ENCODE measurements at places on chromosomes 12 and 14.

DNA sequence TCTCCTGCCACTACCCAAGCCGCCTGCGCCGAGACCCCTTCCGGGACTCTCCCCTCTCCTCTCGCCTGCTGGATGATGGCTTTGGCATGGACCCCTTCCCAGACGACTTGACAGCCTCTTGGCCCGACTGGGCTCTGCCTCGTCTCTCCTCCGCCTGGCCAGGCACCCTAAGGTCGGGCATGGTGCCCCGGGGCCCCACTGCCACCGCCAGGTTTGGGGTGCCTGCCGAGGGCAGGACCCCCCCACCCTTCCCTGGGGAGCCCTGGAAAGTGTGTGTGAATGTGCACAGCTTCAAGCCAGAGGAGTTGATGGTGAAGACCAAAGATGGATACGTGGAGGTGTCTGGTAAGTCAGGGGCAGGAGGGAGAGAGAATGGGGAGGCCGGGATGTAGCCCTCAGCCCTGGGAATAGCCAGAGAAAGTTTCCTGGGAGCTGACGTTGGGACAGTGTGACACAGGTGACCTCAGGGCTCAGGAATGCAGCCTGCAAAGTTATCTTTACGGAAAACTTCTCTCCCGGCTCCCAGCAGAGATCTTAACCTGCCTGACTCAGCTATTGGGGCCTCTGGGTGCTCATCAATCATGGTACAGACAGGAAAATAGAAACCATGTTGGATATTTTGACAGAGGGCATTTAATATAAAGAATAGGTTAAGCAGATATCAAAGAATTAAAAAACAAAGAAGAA lies 747 bp downstream of the HSPB8 start:
- H3K27me3 ChIP-seq: peaks cover 3% of the 10 kb centered on the region
- H3K4me3 ChIP-seq: no peak overlapping the region
- no peaks in the 10 kb centered on the region for H3K36me3 ChIP-seq
- H3K27ac ChIP-seq: no peak overlapping the region
- DNase-seq: no peak

DNA sequence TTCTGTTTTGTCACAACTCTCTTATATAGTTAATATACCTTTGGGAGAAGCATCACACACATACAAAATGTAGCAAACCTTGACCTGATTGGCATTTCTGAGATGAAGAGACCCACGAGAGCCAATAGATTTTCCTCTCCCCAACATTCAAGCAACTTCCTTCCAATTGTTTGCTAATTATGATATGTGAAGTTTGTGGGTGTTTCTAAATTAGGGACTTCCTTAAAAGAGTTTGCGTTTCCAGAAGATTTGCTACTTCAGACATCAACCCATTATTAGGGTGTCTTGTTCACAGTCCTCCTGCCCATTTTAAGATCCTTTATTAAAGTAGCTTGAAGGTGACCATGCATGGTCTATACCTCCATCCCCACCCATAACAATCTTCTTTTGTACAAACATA lies 9.4 kb downstream of the AICDA start:
- H3K36me3 ChIP-seq: no peaks in the 10 kb centered on the region
- H3K27ac ChIP-seq: no peak overlapping the region
- H3K4me3 ChIP-seq: no peak overlapping the region
- H3K4me1 ChIP-seq: no peaks in the 10 kb centered on the region

DNA sequence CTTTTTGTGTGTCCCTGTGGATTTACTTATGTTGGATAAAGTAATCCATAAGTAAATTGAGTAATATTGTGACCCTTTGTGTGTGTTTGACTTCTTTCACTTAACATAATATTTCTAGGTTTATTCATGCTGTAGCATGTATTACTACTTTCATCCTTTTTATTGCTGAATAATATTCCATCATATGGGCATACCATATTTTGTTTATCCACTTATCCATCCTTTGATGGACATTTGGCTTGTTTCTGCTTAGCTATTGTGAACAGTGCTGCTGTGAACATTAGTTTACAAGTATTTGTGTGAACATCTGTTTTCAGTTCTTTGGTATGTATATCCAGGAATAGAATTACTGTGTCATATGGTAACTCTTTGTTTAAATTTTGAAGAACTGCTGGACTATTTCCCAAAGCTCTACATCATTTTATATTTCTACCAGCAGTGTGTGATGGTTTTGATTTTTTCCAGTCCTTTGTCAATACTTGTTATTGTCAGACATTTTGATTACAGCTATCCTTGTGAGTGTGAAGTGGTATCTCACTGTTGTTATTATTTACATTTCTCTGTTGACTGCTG lies 25.2 kb downstream of the G2E3 start:
- no peaks in the 10 kb centered on the region for H3K27me3 ChIP-seq
- H3K36me3 ChIP-seq: peaks cover 15% of the 10 kb centered on the region
- H3K27ac ChIP-seq: no peak overlapping the region
- no peak overlapping the region for H3K4me3 ChIP-seq
- no peaks in the 10 kb centered on the region for H3K4me1 ChIP-seq

DNA sequence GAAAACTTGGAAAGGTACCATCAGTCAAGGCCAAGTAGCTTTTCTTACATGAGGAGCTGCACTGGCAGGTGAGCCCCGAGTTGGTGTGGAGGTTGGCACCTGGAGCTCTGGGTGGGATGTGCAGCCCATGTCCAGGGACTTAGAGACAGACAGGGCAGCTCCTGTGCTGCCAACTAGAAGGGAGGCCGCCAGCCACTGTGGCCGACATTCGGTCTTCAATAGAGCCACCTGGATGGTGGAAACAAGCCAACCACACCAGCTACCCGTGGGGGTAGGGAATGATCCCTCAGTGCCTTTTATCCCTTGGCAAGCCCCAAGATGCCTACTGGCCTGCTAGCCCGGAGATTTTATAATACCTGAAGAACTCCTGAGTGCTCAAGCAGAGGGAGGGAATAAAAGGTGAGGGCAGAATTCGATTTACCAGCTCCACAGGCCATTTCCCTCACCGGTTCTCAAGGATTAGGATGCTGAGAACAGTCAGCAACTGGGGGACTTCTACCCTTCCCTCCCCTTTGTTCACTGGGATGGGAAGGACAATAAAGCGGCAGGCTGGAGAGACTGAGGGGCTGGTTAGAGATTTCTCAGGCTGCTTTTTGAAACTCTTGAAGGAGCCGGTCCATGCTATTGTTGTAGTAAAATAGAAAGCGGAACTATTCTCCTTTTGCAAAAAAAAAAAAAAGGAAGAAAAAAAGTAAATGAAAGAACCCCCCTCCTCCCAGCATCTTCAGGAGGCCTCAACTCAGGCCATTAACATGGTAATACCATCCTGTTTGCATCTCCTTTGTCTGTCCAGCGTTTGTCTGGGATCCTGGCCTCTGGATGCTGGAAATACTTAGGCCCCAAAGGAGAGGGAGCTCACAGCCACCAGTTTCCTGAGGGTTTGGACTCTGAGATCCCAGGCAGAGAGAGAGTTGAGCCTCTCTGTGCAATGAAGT lies 321.6 kb downstream of the ZFP36L1 start:
- peaks cover 30% of the 10 kb centered on the region for H3K4me1 ChIP-seq
- H3K27ac ChIP-seq: peak overlapping the region; percentile 88
- H3K27me3 ChIP-seq: no peaks in the 10 kb centered on the region
- no peak overlapping the region for H3K4me3 ChIP-seq
- H3K36me3 ChIP-seq: no peaks in the 10 kb centered on the region

GRCh38 chr12:65759735-65760134 lies 64.5 kb upstream of the HMGA2 start:
- H3K4me1 ChIP-seq: peaks cover 24% of the 10 kb centered on the region
- DNase-seq: no peak
- H3K4me3 ChIP-seq: no peak overlapping the region

DNA sequence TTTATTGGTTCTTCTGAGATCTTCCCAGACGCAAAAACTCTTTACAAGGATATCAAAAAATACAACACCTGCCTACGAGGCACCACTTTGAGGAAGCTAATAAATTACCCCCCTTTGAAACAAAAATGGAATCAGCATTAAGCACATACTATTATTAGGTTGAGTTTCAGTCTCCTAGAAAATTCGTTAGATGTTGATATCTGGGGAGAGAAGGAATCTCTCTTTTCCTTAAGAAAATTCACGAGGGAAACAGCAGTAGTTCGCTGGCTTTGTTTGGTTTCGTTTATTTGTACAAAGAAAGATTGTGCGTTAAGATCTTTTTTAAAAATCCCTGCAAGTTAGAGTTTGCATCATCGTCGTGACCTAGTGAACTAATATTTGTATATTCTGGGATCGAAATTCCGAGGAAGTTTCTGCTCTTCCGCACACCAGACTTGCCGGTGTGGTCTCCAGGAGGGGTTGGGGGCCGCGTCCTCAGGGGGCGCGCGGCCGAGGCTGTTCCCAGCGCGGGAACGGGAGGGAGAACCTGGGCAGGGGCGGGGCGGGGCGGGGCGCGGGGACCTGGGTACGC lies 12.1 kb downstream of the NKX2-1 start:
- no peak overlapping the region for H3K27ac ChIP-seq
- no peak overlapping the region for H3K4me3 ChIP-seq
- peaks cover 7% of the 10 kb centered on the region for H3K27me3 ChIP-seq
- H3K4me1 ChIP-seq: no peaks in the 10 kb centered on the region
- no peaks in the 10 kb centered on the region for H3K36me3 ChIP-seq

DNA sequence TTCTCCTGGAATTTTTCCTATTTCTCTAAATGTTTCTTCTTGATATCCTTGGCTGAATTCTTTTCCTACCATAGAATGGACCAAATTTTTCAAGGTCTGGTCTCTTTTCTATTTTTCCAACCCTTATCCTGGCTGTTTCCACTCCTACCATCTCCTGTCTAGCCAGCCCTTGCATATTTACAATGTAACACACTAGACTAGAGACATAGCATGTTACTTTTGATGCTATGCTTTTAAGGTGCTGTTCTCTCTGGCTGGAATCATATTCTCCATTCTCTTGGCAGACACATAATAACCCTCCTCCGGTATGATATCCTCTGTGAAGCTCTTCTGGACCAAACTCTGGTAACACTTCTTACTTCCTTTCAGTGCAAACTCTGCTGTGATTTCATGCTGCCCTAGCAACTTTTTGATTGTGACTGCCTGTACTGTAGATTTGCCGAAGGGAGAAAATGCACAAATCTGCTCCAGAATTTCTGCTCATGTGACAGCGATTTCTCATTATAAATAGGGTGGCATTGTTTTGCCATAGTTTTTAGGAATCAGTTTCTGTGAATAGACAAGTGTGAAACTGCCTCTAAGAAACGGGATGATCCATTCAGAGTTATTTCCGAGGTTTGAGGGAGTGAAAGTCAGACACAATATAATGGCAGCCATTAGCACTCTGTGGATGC lies 284.4 kb downstream of the MDGA2 start:
- H3K27ac ChIP-seq: no peak overlapping the region
- no peaks in the 10 kb centered on the region for H3K27me3 ChIP-seq
- H3K36me3 ChIP-seq: no peaks in the 10 kb centered on the region
- no peak for DNase-seq

GRCh38 chr12:117664169-117664568 lies 302.7 kb upstream of the NOS1 start:
- no peak overlapping the region for H3K27ac ChIP-seq
- no peak overlapping the region for H3K4me3 ChIP-seq

- no peaks in the 10 kb centered on the region for H3K27me3 ChIP-seq
- no peaks in the 10 kb centered on the region for H3K36me3 ChIP-seq
- no peak overlapping the region for H3K4me3 ChIP-seq
- no peaks in the 10 kb centered on the region for H3K4me1 ChIP-seq
- H3K27ac ChIP-seq: no peak overlapping the region
These were observed 32.8 kb upstream of the PTGR2 start for GRCh38 chr14:73818821-73819220.

GRCh38 chr14:99982537-99983250 lies 82.5 kb upstream of the EVL start:
- H3K36me3 ChIP-seq: no peaks in the 10 kb centered on the region
- no peaks in the 10 kb centered on the region for H3K4me1 ChIP-seq
- no peak overlapping the region for H3K4me3 ChIP-seq
- peak; percentile 33 for DNase-seq
- H3K27me3 ChIP-seq: no peaks in the 10 kb centered on the region

GRCh38 chr12:14618983-14619382 lies 51.3 kb upstream of the PLBD1 start:
- no peaks in the 10 kb centered on the region for H3K27me3 ChIP-seq
- no peak overlapping the region for H3K4me3 ChIP-seq
- H3K4me1 ChIP-seq: peaks cover 23% of the 10 kb centered on the region
- H3K36me3 ChIP-seq: no peaks in the 10 kb centered on the region
- no peak overlapping the region for H3K27ac ChIP-seq

Measured in GM12878 (cell line).